Panc1 (cell line): ENCODE measurements at places on chromosomes 3 and 15. TPM values are rescaled to one million over a fixed set of nuclear protein-coding genes. Genes with fewer than 3 reads are reported as not detected.

The KLHL25 gene
- 7.0 TPM for total RNA-seq

The CD200R1 gene
- total RNA-seq = 0.05 TPM

The RAB7A gene
- 386 TPM for total RNA-seq

The CCK gene
- not detected for total RNA-seq

The KBTBD13 gene
- total RNA-seq = not detected
